ENCODE measurements at places on chromosomes 13 and 19.

DNA sequence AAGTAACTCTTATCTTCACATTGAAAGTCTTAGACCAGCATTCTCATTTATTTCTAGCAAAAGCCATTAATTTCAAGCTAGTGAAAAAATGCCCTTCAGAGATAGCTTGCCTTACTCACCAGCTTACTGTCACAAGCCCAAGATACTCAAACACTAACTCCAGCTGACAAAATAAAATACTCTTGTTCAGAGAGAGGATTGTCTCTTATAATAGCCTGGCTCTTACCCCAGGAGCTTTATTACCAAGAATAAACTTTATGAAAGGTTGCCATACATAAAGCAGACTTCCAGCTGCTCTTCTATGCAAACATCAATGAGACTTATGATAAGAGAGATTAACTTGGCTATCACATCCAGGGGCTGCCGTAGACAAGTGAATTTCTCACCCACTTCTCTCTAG lies 53.6 kb downstream of the XPO4 start:
- DNase-seq = no peak

- DNase-seq = no peak
These were observed 7.6 kb downstream of the POU4F1 start for GRCh38 chr13:78595495-78596398.

DNA sequence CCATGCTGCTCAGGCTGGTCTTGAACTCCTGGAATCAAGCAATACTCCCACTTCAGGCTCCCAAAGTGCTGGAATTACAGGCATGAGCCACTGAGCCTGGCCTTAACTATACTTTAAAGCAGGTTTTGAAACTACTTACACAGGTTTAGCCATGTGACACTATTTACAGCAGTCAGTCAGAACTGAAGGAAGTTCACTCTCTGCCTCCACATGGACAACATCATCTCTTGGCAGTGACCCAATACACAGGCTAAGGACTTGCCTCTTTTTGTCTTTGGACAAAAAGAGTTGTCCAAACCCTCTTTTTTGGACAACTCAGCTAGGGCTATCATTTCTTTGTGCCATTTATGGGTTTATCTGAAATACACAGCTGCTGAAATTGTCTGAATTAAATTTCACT lies 89.0 kb upstream of the CLDN10 start:
- no peak for DNase-seq

DNA sequence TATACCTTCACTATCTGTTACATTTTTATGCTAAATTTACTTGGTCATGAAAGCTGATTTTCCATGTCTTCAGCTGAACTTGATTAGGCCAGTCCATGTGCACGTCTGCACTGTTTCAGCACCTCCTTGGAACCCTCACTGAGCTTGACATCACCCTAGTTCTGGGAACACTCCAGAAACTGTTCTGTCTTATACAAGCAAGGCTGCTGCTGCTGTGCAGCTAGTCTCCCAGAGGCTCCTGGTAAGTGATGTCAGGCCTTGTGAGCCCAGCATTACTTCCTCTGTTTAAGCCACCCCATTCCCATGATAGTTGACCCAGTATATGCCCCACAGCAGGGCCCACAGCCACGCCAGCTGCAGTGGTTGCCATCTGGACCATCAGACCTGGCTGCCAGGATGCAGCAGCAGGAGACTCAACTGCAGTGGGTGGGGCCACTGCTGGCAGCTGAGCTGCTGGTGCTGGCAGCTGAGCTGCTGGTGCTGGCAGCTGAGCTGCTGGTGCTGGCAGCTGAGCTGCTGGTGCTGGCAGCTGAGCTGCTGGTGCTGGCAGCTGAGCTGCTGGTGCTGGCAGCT lies 90.5 kb upstream of the AKAP11 start:
- no peak for DNase-seq

GRCh38 chr13:30004204-30004603 lies 153.8 kb upstream of the UBL3 start:
- DNase-seq = no peak

DNA sequence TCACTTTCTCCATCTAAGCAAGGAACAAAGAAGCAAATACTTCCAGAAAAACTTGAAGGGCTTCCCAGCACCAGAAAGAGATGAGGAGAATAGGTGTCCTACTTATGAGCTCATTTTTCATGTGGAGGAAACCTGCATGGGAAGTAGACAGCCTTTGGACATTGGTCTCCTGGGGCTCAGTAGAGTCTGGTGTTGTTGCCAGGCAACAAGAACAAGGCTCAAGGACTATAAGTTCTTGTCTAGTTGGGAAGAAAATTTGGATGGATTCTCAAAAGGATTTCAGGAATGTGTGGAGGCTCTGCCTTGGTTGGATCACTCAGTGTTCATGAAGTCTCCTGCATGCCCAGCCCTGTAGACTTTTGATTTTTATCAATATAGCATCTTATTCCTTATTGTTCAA lies 84.5 kb downstream of the MBNL2 start:
- no peak for DNase-seq

DNA sequence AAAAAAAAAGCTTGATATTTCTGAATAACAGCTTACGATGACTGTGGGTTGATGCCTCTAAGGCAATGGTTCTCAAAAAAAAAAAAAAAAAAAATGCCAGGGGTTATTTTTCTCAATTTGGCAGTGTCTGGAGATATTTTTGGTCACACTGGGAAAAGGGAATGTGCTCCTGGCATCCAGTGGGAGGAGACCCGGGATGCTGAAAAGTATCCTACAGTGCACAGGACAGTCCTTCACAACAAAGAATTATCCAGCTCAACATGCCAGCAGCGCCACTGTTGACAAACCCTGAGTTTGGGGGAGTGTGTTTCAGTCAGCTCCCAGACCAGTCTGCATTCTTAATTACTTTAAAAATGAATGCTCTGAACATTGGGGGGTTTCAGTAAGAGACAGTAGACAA lies 54.5 kb downstream of the FLT3 start:
- DNase-seq = no peak

- DNase-seq = no peak
These were observed 113.3 kb upstream of the TMTC4 start for GRCh38 chr13:100787899-100788298.

GRCh38 chr13:21932578-21932977 lies 261.7 kb downstream of the FGF9 start:
- DNase-seq = no peak

- no peak for DNase-seq
These were observed 4.6 kb upstream of the SLC44A2 start for GRCh38 chr19:10620786-10621185.

DNA sequence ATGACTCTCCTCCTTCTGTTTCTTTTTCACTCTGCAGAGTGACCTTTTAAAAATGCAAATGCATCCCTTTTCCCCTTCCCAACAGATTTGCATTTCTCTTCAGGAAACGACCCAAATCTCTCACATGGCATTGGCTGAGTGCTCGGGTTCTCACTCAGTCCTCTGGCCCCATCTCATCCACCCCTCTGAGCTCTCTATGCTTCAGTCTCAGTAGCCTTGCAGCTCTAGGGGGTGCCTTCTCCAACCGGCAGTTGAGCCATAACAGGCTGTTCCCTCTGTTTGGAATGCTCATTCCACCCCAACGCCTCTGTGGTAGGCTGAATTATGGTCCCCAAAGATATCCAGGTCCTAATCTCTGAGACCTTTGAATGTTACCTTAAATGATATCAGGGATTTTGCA lies 78.2 kb downstream of the AKAP11 start:
- DNase-seq = no peak

GRCh38 chr19:29988351-29988750 lies 46.3 kb downstream of the URI1 start:
- no peak for DNase-seq

GRCh38 chr19:17289489-17289888 lies 7.8 kb downstream of the ANKLE1 start:
- DNase-seq = no peak

GRCh38 chr13:73482556-73482955 lies 423.8 kb downstream of the KLF5 start:
- DNase-seq = no peak
